ENCODE measurements at places on chromosomes 7 and 10.
A peak's percentile ranks its signal among the peaks of the same experiment; 100 is the strongest.

GRCh38 chr10:48363617-48364355 lies 57.3 kb downstream of the MAPK8 start:
- peak; percentile 74 for DNase-seq

DNA sequence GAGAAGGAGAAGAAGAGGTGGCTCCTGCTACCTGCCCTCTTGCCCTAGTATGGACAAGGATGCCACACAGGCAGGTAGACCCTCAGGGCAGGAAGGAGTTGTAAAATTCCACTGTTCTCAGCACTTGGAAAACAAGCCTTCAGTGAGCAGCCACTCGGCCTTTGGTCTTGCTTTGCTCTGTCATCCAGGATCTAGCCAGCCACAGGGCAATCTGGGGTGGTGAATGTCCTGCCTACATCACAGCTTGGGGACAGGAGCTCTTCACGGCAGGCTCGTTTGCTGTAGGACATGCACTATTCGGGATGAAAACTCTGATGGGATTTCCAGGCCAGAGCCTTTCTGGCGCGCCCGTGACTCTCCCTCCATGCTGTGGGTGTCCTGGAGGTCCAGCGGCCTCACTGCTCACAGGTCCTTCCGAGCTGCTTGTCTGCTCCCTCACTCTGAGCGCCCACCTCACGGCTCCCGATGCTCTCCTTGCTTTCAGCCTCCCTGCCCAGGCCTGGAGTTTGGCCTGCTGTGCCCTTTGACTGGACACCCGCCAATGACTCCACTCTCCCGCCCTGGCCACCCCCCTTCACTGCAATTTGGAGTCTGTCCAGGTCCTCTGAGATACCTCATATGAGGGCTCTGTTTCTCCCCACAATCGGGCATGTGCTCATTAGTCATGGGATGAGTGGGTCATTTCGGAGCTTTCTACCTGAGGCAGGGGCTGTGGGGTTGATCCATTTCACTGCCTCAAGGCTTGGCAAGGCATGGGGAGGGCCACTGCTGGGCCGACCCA lies 227.2 kb upstream of the GRB10 start:
- DNase-seq, result no peak

GRCh38 chr7:88167223-88167622 lies 52.6 kb downstream of the SRI start:
- DNase-seq, result peak; percentile 70

GRCh38 chr7:95950698-95951097 lies 178.3 kb downstream of the DYNC1I1 start:
- DNase-seq, result no peak

DNA sequence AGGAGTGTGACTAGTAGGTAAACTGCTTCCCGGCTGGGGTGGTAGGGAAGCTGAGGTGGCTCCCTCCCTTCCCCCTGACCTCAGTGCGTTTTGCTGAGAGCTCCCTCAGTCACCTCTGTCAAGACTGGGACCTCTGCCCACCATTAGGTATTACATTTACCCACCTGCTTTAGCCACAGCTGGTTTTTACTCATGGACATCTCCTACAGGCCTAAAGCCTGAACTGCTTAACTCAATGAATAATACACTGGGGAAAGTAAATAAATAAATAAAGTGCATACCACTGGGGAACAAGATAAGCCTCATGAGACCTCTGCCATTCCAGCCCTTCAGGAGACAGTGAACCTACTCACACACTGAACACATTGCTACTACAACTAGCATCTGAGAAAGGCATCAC lies 38.9 kb upstream of the CDK13 start:
- DNase-seq, result no peak

DNA sequence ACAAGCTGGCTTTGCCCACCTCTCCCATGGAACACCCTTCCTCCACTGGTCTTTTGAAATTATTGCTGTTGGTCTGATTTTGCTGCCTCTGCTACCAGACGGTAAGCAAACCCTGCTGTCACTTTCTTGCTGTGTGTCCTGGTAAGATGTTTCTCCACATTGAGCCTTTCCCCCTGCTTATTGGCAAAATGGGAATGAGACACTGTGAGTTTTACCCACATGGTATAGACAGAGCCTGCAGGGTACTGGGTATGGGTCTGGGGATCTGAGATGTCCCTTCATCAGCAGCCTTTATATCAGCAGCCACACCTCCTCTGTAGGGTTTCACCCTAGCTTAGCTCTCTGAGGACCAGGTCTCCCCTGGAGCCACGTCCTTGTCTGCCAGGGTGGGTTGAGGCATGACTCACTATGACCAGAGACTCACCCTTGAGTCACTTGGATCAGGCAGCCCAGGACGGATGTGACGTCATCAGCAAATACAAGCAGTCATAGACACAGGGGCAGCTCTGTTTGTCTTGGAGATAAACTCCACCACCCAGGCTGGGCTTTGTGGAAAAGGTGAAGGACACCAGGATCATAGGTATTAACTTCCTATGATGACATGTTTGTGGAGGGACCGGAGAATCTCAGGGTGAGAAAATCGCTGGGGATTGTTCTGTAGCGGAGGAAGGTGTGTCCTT lies 17.9 kb upstream of the BAIAP2L1 start:
- DNase-seq, result no peak

DNA sequence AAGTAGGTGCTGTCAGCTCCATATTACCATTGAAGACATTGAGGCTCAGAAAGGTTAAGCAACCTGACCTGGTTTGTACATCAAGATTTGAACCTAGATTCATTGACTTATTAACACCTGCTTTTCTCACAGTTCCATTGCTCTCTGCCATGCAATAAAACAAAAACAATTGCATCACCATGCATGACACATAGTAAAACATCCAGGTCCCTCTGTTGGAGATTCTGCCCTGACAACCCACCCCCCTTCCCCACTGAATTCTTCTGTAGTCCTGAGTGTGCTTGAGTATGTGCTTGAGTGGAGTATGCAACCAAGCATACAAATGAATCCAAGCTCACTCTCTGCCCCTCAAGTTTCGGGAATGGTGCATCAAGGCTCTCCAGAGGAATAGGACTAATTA lies 6.0 kb upstream of the LMBR1 start:
- DNase-seq, result no peak

DNA sequence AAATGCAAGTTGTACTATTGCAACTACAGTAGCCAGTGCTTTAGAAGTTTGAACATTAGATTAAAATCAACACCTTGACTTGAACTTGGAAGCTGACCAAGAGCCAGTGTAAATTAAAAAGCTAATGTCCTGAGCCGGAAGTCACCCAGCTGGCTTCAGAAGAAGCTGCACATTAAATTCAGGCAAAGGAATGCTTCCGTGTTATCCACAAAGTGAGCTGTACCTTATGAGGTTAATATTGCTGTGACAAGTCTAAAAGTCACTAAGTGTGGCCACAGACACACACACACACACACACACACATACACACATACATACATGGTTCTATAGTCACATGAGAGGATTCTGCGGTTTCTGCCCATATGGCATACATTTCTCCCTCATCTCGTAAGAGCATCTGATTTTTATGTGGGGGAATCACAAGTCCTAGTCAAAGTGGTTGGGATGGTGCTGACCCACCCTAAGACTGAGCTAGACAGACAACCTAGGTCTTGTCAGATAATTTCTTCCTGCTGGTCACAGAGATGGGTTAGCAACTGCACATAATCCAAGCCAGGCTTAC lies 612.9 kb downstream of the SORCS1 start:
- no peak for DNase-seq

- no peak for DNase-seq
Measured at GRCh38 chr10:83617692-83618545, 521.4 kb upstream of the GHITM start.

GRCh38 chr10:125299461-125299860 lies 139.1 kb upstream of the CTBP2 start:
- no peak for DNase-seq

DNA sequence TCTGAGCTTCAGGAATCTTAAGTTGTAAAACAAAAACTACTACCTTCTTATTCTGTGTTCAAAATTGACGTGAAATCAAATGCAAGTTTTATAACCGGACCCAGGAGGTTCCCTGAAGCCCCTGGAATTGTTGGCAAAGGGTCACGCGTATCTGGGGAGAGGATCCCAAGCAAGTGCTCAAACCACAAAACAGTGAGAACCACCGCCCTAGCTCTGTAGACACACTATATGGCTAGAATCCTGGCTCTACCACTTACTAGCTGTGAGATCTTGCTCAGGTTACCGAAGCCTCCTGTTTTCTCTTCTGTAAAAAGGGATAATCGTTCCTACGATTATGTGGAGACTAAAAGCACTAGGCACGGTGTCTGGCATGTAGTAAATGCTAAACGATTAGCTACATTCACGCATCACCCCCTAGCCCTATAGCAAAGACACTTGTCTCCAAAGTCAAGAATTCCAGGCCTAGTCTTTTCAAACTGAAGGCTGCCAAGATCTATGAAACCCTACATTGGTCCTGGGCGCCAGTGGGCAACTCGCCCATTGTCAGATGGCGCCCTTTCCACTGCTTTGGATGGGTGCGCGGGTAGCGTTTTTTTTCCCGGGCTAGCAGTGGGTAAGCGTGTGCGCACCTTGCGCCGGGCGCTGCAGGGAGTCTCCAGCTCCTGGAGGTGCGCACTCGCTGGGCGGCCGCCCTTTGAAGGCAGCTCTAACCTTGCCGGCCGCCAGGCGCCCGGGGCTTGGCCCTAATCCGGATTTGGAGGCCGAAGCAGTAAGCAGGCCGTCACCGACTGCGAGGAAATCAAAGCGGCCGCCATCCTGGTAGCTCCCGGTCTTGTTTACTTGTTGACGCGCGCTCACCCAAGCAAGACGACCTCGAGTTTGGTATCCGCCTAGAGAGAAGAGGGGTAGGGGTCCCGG lies 11.6 kb upstream of the NKX2-3 start:
- DNase-seq, result no peak

GRCh38 chr10:31961277-31962074 lies 32.8 kb upstream of the ARHGAP12 start:
- no peak for DNase-seq

DNA sequence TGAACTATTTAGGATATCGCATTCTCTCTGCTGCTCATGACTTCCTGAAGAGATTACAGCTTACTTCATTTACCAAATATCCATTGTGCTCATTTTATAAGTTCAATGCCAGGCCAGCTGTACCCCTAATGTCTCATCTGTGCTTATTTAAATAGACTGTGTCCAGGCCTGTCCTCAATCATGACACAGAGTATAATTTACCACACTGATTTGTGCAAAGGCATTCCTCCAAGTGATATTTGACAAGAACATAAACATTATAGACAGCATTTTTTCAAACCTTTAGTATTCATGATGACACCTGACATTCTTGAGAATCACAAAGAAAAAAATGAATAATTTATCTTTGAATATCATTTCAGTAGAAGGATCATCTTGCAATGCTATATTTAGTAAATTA lies 260.1 kb upstream of the SEMA3D start:
- DNase-seq, result no peak

DNA sequence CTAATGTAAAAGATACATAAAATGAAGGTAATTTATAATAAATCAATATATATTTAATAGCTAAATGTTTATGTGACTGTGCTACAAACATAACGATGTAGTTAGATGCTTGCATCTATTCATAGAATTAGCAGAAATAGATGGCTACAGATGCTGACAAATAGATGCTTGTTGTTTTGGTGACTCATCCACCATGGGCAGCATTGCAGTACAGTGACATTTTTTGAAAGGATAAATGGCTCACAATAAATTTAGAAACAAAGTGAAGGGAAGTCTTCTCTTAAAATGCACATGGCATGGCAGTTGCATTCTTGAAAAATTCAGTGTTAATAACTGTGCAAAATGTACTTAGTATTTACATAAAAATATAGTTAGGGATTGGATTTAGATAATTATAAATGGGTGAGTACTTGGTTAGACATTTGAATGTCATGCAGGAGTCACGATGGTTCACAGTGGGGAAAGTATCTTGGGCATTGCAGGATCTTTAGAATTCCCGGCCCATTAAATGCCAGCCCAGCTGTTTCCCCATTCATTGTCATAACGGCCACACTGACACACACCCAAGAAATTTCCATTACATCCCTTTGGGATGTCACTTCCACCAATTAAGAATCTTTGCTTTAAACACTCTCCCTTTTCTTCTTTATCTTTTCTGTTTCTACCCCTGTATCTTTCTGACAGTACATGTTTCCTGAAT lies 564.1 kb downstream of the ATRNL1 start:
- no peak for DNase-seq

GRCh38 chr10:47181052-47181849 lies 118.7 kb upstream of the GDF10 start:
- DNase-seq, result no peak

- DNase-seq, result no peak
Measured at GRCh38 chr10:17989908-17990767, 38.4 kb downstream of the SLC39A12 start.

DNA sequence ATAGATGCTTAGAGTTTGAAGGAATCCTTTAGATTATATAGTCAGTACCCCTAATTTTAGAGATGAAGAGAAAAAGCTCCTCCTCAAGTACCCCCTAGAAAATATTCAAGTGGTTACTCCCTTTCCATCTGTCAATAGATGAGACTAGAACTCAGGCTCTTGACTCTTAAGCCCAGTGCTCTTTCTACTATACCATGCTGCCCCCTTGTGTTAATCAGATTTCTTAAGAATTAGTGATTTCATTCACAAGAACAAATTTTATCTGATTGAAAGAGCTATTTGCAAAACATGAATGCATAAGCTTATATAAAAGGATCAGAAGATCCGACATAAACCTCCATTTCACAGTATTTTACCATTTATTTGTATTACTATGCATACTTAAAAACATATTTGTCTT lies 179.3 kb downstream of the TFEC start:
- DNase-seq, result no peak

DNA sequence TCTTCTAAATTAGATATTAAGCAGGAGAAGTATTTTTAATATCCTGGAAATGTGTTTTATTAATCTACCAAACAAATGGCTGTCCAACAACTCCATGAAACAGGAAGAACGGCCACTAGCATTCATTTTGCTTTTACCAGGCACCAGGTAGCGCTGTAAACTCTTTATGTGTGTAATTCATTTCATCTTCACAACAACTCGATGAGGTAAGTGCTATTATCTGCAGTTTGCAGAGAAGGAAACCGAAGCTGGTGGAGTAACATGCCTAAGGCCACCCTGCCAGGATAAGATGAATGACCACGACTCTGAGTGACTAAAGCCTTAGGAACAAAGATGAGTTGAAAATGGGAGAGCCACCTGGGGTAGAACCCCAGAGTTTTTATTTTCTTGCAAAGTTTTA lies 101.2 kb downstream of the KIAA1217 start:
- DNase-seq, result no peak

GRCh38 chr10:88707429-88708155 lies 1.5 kb downstream of the LIPK start:
- DNase-seq, result no peak

GRCh38 chr10:18436902-18437301 lies 214.5 kb downstream of the NSUN6 start:
- DNase-seq, result no peak

All from midbrain (tissue), 1 donor.